ENCODE measurements at places on chromosomes 1 and 21.

GRCh38 chr1:154265586-154265985 lies 6.8 kb upstream of the HAX1 start:
- no peak for DNase-seq

DNA sequence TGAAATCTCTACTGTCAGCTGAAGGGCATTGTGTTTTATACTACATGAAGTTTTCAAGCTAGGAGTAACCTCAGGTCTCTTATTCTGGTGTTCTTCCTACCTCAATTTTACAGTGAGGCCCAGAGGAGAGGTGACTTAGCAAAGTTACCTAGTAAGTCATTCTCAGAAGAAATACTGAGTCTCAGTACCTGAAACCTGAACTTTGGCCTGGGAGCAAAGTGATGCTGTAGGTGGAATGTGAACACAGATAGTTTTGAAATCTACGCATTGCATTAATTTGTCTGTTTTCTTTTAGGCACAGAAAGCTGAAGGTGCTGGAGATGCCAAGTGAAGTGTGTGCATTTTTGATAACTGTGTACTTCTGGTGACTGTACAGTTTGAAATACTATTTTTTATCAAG lies 2.6 kb downstream of the HMGN2 start:
- DNase-seq: no peak

DNA sequence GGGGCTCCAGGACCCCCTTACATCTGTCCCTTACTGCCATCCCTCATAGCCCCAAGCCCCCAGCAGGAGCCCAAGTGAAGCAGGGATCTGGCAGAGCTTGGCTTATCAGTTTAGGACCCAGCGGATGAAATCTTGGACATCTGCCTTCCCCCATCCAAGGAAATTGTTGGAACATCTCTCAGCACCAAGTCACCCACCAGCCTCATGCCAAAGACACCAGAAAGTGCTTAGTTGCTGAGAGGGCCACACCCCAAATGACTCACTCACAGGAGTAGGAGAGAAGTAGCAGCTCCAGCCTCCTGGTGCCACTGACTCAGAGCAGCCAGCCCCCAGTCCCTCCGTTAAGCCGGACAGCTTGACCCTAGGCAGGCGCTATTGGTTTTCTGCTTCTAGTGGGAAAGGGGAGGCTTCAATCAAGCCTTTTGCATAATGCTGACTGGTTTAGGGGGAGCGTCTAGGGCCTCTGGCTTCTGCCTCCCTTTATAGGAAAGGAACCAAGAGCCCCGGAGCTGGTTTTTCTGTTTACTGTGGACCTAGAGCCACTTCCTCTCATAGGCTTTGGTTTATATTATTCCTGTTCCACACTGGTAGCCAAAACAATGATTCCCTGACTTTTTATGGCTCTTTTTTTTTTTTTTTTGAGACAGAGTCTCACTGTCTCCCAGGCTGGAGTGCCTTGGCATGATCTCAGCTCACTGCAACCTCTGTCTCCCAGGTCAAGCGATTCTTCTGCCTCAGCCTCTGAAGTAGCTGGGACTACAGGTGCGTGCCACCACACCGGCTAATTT lies 114.2 kb upstream of the IPO9 start:
- peak; percentile 92 for DNase-seq

DNA sequence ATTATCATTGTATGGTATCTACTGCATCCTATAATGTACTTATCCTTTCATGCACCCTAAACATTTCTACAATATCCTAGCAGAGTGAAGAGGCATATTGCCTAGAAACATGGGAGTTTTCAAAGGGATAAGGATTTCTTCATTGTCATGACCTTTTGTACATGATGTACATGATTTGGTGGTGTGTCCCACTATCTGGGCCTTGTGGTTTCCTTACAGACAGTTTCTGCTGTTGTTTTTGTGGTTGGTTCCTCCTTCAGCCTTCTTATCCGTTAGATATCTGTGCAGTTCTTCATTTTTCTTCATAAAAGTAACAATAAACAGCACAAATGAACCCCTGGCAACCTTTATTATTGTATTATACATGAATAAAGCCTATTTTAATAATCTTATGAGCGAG lies 70.4 kb upstream of the BACH1 start:
- no peak for DNase-seq

DNA sequence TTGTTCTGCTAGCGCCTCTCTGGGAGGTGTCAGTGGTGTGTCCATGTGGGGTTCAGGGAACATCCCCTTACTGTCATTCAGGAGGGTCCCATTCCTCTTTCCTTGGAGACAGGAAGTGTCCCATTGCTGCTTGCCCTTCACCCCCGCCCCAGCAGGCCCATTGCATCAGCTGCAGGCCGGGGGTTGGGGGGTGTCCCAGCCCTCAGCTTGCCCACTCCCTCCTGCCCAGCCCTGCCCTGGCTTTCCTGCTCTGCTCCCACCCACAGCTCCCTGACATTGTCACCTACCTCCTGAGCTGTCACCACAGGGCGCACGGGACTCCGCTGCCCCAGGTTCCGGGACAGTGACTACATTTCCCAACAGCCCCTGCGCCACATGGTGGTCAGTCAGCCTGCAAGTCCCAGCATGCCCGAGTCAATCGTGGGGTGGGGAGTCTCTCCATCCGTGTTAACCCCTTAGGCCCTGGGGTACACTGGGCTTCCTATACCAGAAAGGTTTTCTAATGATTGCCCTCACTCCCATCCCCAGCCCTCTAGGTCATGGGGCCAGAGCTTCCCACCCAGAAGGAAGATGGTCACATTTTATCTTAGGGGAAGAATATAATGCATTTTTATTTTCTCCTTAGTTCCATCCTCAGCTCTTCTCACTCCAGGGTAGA lies at the start of gene INPP5B:
TSS of gene INPP5B (minus strand) at position 351 of the 658 bp plus-strand sequence. CDS start 745 bp downstream, outside the sequence.
- DNase-seq: peak; percentile 88

- no peak for DNase-seq
Measured at GRCh38 chr1:1014799-1015681, 1.7 kb downstream of the ISG15 start.

GRCh38 chr1:32465578-32465933 lies 684 bp downstream of the ZBTB8B start:
- DNase-seq: no peak

- no peak for DNase-seq
Measured at GRCh38 chr1:211968200-211968834, 67.0 kb downstream of the INTS7 start.
